ENCODE measurements at places on chromosomes 3 and 15.

GRCh38 chr3:43372007-43372740 lies 85.8 kb downstream of the SNRK start:
- DNase-seq: no peak

DNA sequence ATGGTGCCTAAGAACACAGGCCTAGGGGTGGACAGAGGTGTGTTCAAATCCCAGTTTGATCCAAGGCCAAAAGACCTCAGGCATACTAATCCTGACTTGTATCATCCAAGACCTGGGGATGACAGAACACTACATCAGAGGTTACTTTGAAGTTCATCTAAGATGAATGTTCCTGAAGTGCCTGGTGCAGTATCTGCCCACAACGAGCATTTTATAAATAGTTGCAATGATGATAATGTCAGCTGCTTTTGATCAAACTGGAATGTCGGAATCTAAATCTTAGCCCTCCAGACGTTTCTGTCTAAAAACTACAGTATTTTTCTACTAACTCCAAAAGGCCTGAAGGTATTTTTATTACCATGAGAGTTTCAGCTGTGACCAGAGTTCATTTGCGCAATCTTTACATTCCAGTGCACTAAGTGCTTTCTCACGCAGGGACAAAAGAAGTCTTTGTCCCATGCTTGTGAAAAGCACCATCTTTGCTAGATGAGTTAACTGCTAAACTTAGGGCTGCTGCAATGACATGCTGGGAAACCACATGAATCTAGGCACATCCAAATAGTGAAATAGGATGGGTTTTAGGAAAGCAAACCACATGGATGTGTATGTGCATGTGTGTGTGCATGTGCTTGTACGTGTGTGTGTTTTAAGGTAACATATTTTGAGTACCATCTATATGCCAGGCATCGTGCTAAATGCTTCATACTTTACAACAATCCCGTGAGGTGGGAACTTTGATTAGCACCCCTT lies 18.1 kb downstream of the ANXA2 start:
- DNase-seq: peak; percentile 100

DNA sequence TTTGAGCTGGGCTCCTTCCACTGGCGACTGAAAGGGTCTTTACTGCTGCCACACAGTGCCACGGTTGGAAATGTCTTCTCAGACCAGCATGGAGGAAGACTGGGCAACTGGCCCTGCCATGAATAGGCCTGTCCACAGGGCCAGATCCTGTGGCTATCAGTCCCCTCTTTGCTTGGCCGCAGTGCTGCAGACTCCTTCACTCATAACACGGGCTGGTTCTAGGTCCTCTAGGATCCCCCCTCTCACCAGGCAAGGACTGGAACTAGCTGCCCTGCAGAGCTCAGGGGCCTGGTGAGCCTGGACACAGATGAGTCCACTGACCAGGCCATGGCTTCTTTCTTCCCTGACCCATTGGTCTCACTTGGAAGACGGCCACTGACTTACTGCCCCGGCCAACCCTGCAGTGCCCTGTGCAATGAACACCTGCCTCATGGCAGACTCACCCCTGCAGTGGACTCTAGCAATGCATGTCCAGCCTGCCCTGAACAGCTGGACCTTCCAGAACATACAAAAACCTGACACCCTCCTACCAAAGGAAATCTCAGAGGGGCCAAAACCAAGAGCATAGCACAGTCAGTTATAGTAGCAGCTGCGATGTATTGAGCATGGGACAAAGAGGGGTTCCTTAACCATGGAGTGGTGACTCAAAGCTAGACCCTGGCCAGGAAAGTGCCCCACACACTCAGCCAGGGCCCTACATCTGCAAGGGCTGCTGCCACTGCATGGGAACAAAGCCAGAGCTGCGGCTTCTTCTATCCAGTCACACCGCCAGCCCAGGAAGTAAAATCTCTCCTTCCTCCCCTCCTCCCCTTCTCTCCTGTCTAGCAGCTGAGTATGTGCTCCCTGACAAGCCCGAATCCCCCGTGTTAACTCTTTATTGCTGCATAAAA lies 72.1 kb upstream of the ITGA11 start:
- DNase-seq: peak; percentile 78

DNA sequence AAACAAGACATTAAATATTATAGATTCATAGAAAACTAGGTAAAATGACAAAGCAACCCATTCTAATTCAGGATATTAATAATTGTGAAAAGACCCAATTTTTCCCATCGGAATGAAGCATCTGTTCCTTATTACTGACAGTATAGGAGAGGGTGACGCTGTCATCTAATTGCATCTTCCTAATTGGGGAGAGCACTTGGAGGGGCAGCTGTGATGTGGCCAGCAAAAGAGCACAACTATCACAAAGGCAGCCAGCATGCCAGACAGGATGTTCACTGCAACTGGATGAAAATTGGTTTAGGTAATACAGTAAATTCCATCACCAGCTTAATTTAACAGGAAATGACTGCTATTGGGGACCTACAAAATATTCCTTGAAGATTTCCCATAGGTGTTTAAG lies 21.9 kb upstream of the MINAR1 start:
- peak; percentile 17 for DNase-seq

DNA sequence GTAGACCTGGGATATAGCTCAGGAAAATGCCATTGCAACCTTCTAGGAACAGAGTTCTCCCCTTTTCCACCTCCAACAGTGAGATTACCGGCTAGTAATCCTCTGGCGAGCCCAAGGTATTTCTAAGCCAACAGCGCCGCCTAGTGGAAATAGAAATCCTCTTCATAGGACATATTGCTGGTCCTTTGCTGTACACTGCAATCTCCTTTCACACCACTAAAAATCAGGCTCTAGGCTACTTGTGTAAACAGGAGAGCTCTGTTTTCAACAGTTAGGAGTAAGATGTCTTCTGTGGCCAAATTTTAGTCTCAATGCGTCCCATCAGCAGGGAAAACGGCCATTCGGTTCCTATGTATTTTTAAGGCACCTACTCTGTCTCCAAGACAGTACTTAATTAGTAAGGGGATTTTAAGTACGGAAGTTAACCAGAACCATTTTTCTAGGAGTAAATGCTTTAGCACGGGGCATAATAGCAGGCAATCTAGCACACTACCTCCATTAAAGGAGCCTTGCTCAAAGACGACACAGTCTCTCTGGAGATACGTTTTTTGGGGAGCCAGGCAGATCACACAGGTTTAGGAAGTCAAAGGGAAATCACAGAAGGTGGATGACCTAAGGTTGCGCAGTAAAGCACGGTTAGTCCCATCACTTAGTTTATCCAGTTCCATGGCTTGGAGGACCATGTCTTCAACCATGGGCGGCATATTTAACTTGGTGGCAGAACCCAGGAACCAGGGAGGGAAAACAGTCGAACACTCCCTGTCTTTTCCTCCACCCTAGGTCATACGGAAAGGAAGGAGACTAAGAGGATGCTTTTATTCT lies 43.8 kb downstream of the NCEH1 start:
- peak; percentile 85 for DNase-seq
